OCI-LY7 (cell line): ENCODE measurements at places on chromosomes 13 and 19. TPM values are rescaled to one million over a fixed set of nuclear protein-coding genes. Genes with fewer than 3 reads are reported as not detected.

- no peak for DNase-seq
Measured at GRCh38 chr13:92136449-92137155, 738.2 kb downstream of the GPC5 start.

DNA sequence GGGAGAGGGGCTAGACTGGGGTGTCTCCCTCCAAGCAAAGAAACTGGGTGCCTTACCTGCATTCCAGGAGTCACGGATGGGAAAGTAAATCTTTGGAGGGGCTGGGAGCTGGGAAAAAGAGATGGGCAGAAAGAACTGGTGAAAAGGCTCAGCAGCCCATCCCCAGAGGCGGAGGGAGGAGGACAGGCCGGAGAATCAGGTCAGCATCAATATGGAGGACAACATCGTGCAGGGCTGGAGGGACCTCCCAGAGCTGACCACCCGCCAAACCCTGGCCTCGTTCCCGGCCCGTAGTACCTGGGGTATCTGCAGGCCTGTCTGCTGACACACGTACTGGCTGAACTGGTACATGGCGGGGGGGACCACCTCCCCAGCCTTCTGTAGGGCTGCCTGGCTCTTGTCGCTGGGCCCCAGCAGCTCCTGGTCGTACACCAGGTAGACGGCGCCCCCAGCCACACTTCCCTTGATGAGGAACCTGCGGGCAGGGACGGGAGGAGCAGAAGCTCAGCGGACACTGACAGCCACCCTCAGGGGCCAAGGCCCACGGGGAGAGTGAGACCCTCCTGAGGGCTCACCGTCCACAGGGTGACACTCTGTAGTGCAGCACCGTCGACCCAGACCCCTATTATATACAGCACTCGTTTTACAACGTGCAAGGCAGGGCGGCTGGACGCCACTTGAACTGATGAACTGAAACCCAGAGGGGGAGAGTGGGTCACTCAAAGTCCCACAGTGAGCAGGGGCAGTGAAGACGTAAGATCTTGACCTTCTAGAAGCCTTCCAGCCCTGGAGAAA lies 830 bp downstream of the MICOS13 start:
- DNase-seq = no peak

DNA sequence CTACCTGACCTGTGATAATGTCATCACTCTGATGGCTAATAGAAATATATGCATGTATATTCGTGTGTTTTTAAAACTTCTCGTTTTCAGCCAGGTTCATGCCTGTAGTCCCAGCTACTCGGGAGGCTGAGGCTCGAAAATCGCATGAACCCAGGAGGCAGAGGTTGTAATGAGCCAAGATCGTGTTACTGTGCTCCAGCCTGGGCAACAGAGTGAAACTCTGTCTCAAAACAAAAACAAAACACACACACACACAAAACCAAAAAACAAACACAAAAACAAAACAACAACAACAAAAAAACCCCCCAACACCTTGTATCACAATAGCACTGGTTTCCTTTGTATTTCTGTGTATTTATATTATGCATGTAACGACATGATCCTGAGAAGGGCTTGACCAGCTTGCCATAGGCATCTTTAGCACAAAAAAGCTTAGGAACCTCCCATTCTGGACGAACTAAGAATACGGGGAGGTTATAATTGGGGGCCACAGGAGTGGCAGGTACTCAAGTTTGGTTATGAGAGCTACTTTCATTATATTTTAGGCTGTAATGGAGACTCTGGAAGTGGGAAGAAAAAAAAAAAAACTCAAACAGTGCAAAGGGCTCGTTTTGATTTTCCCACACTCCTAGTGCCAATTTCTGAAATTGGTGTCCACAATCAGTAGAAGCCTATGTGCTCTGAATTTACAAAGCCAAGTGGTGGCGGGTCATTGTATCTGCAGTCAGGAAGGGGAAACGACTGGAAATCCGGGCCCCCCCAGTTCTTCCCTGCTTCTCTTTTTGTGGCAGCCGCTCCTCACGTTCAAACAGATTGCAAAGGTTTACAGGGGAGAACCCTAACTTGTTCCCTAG lies 1.2 kb upstream of the ACP7 start:
- no peak for DNase-seq

GRCh38 chr13:95100525-95101433 lies 200.5 kb downstream of the ABCC4 start:
- DNase-seq = no peak

GRCh38 chr13:103876571-103876970 lies 810.4 kb upstream of the SLC10A2 start:
- DNase-seq = no peak

DNA sequence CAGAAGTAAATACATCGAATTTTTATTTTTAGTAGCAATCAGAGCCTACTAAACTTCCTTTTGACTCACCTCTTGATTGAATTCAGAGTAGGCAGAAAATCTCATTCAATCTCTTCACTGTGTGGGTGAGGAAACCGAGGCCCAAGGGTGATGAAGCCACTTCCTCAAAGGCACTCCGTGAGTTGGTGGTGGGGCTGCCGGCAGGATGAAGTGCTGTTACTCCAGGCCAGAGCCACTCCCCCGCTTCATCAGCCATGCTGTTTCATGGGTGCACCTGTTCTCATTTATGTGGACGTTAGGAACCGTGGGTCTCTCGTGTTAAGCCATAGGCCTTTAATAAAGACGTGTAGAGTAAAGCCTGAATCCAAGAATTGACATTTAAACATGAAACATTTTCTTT lies 13.2 kb downstream of the ING1 start:
- DNase-seq = peak; percentile 75

DNA sequence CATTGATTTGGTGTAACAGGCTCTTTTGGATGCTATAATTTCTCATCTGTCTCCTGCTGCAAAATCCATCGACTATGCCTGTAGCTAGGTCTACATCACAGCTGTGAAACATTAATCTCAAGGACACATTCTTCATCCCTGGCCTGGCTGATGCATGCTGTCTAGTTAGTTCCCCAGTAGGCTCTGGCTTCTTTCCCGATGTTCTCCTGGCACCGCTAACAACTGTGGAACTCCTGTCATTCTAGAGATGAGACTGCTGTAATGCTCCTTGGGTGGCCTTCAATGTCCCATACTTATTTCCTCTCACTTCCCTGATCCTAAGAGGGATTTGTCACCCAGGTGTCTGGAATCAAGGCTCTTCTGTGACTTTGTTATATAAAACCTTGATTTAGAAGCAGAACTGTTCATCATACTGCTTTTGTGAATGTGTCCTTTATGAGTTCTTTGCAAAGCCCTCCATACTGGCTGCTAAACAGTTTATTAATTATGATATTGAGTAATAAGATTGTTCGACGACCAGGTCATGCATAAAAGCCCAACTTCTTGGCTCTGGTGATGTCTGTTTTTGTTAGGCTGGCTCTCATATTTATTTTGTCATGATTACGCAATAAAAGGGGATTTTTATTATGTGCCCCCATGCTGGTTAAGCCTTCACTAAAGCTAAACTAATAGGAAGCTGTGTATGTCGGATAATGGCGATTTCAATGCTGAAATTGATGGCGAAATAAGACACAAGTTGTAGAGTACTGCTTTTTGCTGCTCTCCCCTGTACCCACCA lies 227.5 kb downstream of the DCT start:
- DNase-seq = no peak

The ZNF530 gene
- 7.7 and 8.0 TPM in 2 replicates for total RNA-seq

DNA sequence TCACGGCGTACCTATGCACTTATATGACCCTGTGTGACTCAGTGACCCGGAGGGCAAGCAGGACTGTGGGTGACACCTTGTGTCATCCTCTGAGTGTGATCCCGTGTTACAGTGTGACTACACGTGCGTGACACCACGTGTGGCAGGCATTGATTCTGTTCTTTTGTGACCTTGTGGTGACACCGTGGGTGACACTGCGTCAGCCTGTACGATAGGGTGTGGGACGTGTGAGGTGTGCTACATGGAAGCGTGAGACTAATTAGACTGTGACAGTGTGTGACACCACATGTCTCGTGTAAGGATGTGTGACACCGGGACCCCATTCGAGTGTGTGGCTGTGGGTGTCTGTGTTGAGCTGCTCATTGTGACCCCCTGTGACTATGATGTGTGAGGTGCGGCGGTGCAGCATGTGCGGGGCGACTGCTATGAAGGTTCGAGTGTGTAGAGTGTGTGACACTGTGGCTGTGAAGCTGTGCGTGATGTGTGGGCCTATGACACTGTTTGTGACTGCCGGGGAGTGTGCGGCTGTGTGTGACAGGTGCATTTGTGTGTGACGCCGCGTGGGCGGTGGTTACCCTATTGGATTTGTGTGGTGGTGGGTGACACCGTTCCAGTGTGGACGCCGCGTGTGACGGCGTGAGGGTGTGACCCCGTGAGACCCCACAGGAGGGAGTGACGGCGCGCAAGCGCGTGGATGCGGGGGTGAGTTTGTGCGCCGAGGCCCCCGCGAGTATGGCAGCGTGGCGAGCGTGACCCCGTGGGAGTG lies 399 bp upstream of the SPTBN4 start:
- no peak for DNase-seq

DNA sequence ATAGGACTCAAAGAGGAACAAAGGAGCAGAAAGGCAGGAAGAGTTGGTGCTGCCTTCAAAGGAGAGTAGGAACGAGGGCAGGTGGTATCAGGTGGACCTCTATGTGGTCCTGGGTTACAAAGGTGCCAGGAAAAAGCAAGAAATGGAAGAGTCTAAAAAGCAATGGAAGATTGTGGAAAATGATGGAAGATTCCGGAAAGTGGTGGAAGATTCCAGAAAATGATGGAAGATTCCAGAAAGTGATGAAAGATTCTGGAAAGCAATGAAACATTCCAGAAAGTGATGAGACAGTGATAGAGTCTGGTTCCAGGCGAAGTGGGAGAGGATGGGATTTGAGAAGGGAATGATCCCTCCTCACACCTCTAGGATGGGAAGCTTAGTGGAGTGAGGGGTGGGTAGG lies 55.3 kb downstream of the ZNF557 start:
- no peak for DNase-seq

The PPP1R37 gene
- 24.7 and 27.7 TPM in 2 replicates for total RNA-seq

The DNAJB1 gene
- 51.7 and 63.7 TPM in 2 replicates for total RNA-seq
